Mesenteric fat pad (tissue), 1 donor: ENCODE measurements at places on chromosomes 5 and 9. TPM values are rescaled to one million over a fixed set of nuclear protein-coding genes. Genes with fewer than 3 reads are reported as not detected.

Gene ACTBL2
- total RNA-seq = not detected

Gene PDLIM4
- total RNA-seq = 23.1 TPM

Gene INSL6
- not detected for total RNA-seq

Gene SPATA31E1
- not detected for total RNA-seq

Gene CCDC192
- total RNA-seq = 0.51 TPM
